ENCODE measurements at places on chromosomes 2 and 18. TPM values are rescaled to one million over a fixed set of nuclear protein-coding genes. Genes with fewer than 3 reads are reported as not detected.

CYP27A1 gene
- 2.7 TPM for total RNA-seq

ALLC gene
- total RNA-seq, result not detected

NOL4 gene
- total RNA-seq, result 1.9 TPM

HOXD10 gene
- total RNA-seq, result not detected

LRP2 gene
- total RNA-seq, result not detected

VWC2L gene
- total RNA-seq, result not detected

ELP2 gene
- 34.4 TPM for total RNA-seq

PDE1A gene
- total RNA-seq, result not detected

Measured in hair follicular keratinocyte (primary cell).